CD14-positive monocyte (primary cell): ENCODE measurements at places on chromosomes 1 and 21.

DNA sequence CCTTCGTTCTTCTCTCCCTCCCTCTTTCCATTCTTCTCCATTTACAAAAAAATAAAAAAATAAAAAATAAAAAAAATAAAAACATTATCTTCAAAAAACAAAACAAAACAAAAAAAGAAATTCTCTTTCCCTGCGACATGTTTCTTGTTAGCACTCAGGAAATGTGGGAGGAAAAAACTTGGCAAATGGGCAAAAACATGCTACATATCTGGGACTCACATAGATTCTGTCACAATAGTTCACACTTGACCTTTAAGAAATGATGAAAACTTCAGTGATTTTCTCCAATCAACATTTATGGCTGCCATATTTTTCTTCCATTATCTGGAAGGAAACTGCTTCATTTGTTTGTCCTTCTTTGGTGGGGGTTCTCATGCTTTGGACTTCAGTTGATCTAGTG lies 109.3 kb downstream of the PRKAB2 start:
- no peak for DNase-seq

- DNase-seq = no peak
These were observed 43.1 kb upstream of the ARHGEF10L start for GRCh38 chr1:17496419-17496818.

GRCh38 chr1:229230140-229230892 lies 40.6 kb upstream of the RAB4A start:
- peak; percentile 54 for DNase-seq

DNA sequence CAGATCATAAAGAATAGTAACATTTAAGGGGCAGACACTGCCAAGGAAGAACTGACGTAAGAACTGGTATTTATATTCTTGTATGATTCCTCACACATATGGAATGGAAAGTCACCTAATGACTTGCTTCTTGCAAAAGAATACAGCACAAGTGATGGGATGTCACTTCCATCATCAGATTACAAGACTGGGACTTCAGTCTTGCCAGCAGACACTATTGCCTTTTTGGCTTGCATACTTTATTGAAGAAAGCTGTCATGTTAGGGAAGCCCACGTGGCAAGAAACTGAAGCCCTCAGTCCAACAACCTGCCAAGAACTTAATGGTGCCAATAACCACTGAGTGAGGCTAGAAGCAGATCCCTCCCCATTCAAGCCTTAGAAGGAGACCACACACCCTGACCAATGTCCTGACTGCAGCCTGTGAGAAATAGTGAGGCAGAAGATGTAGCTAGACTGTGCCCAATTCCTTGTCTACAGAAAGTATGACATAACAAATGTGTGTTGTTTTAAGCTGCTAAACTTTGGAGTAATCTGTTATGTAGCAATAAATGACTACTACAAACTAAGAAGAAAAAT lies 12.0 kb downstream of the EGLN1 start:
- peak; percentile 64 for DNase-seq

DNA sequence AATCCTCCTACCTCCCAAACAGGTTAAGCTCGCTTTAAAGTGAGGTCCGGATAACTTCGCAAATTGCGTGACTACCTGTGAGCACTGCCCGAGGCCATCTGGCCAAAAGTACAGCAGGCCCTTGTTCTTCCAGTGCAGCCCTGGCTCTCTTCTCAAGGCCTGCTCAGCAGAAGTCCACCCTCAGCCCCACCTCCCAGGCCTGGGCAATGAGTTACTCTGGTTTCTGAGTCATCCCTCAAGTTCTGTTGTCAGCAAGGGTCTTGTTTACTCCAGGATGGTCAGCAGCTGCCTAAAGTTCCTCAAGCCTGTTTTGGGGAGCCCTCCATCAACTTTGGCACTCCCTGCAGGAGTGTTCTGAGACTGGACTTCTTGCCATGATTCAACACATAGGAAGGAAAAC lies 101.7 kb downstream of the BCAR3 start:
- DNase-seq = no peak

DNA sequence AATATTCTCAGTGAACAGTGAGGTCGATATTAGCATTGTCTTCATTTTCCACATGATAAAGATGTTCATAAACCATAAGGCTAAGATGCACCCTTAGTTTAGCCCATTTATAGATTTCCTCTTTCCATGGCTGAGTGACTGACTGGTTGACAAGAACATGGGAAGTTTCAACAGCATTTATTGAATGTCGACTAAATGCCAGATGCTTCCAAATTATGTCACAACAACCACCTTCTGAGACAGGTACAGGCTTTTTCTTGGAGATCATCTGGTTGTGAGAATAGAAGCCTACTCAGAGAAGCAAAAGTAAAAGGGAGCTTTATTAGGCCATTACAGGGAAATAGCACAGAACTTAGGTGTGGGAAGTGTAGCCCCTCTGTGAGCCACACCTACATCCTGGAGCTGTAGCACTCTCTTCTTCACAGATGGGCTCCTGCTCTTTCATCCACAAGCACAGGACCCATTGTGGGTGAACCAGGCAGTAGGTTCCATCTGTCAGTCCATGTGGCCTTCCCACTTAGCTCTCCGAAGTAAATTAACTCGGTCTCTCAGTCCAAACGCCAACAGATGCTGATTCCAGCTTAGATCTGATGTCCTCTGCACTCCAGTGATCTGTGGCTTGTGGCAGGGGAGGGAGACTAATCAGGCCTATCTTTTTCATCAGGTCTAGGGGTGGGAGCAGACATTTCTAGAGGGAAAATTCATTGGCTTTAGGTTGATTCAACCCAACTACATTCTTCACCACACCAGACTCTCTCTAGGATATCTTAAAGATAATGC lies 14.3 kb downstream of the ATP2B4 start:
- DNase-seq = no peak
